Left ventricle myocardium superior (tissue), 1 donor: ENCODE measurements at places on chromosomes 6 and 20. TPM values are rescaled to one million over a fixed set of nuclear protein-coding genes. Genes with fewer than 3 reads are reported as not detected.

DNA sequence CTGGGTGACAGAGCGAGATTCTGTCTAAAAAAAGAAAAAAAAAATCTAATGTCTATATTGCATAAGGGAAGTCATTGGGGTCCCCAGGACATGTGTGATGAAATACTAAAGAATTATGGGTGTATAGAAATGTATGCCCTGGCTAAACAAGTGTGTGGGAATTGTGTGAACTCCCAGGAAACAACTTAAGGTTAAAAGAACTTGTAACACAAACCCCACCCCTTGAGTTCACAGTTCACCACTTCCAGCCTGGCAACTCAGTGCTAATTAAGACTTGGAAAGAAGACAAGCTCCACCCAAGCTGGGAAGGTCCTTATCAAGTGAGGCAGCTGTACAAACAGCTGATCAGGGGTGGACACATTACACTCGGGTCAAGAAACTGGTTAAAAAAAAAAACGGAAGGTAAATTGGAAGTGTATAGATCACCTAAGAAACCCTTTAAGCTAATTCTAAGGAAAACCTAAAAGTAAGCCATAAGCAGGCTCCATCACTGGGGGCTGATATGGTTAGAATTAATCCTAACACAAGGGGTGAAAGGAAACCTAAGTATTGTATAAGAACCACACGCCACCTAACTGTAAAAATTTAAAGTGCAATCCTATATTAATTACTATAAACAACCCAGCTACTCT lies 25.2 kb downstream of the HLA-A start:
- DNase-seq: no peak

OOEP gene
- total RNA-seq: 0.45 TPM

OR2J3 gene
- total RNA-seq: not detected

DNA sequence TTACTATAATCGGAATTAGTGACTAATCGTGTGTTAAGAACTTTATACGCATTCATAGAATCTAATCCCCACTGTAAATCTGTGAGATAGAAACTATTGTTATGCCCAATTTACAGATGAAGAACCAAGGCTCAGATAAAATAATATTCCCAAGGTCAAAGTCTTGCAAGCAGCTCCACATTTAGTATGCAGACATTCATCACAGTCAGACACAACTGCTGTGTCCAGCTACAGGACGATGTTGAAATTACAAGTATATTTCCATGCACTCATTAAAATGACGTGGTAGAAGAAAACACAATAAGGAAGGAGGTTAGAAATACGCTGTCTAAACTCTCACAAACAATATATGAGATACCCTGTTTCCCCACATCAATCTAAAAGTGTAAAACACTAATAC lies 82.5 kb downstream of the PREX1 start:
- DNase-seq: no peak

DNA sequence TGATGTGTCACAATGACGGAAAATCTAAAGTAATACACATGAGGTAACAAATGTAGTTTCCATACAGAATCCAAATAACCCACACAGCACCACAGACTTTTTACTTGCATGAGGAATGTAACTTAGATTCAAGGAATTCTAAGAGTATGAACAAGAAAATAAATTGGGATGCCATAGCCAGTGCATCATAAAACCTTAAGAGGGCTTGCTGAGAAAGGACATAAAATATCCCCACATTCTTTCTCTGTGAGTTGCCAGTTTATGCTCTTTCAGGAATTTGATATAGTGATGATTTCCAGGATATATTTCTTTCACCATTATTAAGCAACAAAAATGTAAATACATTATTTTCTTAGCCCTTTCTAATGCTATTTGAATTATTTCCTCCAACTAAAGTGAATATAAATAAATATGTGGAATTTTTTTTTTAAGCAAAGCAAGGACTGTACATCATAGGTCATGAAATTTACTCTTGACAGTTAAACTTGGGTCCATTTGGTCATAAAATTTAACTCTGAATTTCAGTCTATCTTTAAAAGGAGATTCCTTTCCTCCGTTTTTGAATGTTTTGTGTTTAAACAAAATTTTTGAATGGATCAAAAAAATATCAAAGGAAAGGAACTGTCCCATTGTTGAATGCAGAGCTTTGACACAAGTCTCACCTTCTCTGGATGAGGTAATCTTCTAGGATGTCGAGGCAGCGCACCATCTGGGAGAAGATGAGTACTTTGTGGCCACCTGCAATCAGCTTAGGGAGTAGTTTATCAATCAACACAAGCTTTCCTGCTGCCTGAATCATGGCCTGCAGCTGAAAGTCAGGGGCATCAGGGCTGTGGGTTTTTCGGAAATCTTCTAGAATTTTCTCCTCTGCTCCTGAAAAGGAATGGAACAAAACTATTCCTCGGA lies 116.3 kb upstream of the EMILIN3 start:
- no peak for DNase-seq

NAPB gene
- total RNA-seq: 6.0 TPM

SOX18 gene
- 36.8 TPM for total RNA-seq

GRCh38 chr6:93307505-93308409 lies 111.6 kb downstream of the EPHA7 start:
- DNase-seq: no peak

GRCh38 chr6:31898383-31899011 lies 999 bp upstream of the EHMT2 start:
- no peak for DNase-seq

DNA sequence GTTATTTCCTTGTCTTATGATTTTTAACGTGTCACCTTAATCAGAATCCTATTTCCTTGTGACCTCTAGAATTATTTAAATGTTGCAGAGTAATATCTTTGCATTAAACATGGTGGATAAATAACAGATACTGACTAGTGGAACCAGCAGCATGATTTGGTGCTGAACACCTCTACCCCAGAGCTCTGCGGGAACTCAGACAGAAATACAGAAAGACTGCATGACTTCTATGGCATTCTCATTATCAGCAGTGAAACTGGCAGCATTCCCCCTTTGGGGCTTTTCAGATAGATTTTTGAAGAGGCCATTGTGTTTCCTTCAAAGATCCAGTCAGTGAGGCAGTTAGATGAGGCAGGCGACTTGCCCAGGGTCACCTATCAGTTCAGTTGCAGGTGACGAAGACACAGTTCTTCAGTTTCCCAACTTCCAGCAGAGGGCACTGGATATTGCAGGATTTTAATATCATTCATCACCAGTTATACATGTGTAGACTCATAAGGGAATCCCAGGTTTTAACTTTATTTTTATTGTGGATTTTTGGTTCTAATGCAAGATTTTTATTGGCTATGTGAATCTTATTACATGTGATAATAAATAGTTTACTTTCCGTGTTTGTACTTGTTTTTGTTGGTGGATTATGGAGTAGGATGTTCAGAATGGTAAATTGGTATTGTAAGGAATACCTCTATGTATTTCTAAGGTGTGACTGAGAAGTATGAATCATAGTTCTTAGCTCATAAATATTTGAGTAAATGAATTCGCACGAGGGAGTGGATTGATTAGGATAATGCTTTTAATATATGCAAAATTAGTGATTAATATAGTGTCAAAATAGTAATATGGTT lies 81.3 kb downstream of the AFDN start:
- no peak for DNase-seq

- no peak for DNase-seq
Observed at GRCh38 chr20:57938158-57939108, 228.6 kb upstream of the PMEPA1 start.

PAK5 gene
- total RNA-seq: not detected
